ENCODE measurements at places on chromosomes 6 and 20.
A peak's percentile ranks its signal among the peaks of the same experiment; 100 is the strongest.

- DNase-seq = no peak
These were observed 194.6 kb upstream of the LAMP5 start for GRCh38 chr20:9319687-9320384.

- DNase-seq = no peak
These were observed 1.2 kb downstream of the MAS1L start for GRCh38 chr6:29486577-29486976.

- no peak for DNase-seq
These were observed 56.9 kb upstream of the TIAM2 start for GRCh38 chr6:154938221-154938580.

DNA sequence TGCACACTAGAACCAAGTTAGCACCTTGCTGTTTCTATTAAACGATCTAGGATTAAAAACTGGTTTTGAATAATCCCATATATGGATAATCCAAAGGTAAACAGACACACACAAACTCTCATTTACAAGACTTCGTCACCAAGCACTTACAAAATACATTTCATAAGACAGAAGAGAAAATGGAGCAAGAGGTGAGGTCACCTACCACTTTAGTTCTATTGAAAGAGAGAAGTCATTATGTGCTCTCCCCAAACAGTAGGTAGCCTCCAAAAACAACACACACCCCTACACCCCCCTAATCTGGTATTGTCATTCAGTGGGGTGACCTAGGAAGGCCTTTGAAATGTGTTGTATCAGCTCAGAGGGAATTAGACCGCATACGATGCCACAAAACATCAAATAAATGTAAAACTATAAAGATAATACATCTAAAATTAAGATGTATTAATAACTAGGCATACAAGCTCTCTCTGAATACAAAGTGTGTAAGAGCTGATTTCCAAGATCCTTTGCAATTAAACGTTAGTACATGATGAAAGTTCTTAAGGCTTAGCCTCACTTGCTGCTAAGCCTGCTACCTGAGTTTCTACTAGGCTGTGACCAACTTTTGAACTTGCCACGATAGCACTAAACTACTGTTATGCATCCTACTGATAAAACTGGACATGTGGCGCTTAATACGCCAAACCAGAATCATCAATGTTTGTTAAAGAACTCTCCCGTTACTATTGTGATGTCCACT, 1.6 kb downstream of the SRPK1 start:
- no peak for DNase-seq

DNA sequence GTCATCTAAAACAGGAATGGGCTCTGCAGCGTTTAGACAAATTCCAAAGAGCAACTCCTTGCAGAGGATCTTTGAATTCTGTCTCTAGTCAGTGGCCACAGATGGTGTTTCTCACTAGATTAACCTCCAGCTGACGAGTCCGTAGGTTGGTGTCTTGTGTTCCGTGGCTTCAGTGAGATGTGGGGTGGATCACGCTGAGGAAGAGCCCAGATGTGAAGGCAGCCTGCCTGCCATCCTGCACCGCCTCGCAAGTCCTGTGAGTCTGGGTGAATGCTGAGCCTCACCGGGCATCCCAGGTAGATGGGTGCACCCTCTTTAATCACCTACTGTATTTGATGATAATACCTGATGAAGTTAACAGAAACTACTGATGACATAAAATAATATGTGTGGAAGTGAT, 70.4 kb downstream of the THBS2 start:
- DNase-seq = no peak

GRCh38 chr6:159065759-159066329, 21.1 kb upstream of the TAGAP start:
- no peak for DNase-seq

- no peak for DNase-seq
These were observed 8.9 kb downstream of the ARHGAP40 start for GRCh38 chr20:38610521-38610920.

DNA sequence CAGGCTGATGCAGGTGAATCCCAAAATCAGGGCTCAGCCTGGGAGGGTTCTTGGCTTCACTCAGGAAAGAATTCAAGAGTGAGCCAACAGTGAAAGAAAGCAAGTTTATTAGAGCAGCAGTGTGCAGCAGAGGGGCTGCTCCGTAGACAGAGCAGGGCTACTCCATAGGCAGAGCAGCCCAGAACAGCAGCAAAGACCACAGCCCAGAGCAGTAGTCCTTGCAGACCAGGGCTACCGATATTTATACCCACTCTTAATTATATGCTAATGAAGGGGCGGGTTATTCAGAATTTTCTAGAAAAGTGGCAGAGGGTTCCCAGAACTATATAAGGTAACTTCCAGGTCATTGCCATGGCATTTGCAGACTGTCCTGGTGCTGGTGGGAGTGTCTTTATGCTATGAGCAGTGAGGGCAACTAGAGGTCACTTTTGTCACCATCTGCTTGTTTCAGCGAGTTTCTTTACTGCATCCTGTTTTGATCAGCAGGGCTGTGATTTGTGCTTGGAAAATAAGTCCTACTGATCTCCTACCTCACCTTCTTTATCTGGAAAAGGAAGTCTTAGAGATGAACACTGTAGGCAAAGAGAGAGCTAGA, 39.8 kb upstream of the PTPN1 start:
- no peak for DNase-seq

- no peak for DNase-seq
These were observed 245 bp downstream of the SRC start for GRCh38 chr20:37346236-37346534.

DNA sequence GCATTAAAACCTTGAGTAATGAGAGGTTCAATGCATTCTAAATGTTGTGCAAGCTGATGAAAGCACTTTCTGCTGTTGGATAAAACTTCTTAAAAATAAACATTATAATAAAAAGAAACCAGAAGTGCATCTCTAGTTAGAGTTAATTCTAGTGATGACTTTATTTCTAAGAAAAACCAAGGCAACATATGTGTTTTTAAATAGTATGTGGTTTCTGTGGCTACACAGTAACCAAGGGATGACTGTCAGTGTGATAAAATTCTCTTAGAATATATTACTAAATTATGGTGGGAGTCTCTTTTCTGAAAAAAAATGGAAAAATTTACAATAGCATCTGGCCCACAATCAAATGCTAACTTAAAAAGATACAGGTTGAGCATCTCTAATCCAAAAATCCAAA, 117.0 kb downstream of the ME1 start:
- DNase-seq = no peak

DNA sequence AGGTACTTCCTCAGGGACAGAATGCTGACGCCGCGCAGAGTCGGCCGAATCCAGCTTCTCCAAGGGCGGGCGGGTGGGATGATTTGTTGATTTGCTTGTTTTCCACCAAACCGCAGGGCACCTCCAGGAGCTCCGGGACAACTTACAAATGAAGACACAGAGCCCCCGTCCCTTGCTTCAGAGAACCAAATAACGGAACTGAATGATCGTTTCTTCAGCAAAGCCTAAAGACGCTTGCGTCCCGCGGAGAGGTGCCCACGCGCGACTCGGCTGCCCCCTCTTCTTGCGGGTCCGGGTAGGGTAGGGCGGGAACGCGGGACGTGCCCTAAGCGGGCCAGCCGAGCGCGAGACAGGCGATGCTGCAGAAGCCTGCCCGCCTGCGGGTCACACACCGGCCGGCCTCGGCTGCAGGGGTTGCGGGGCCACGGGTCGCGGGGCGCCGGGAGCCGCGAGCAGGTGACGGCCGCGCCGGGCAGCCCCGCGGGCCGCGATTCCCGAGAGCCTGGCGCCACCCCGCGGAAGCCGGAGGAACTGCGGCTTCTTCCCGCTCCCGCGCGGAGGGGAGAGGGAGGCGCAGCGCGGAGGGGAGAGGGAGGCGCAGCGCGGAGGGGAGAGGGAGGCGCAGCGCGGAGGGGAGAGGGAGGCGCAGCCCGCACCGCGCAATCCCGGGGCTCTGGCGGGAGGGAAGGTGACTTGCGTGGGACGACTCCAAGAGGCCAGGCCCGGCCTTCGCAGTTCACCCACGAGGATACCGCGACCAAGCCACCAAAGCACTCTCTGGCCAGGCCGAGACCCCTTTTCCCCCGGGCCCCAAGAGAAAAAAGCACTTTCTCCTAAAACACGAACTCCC, 7.7 kb upstream of the FOXF2 start:
- no peak for DNase-seq

DNA sequence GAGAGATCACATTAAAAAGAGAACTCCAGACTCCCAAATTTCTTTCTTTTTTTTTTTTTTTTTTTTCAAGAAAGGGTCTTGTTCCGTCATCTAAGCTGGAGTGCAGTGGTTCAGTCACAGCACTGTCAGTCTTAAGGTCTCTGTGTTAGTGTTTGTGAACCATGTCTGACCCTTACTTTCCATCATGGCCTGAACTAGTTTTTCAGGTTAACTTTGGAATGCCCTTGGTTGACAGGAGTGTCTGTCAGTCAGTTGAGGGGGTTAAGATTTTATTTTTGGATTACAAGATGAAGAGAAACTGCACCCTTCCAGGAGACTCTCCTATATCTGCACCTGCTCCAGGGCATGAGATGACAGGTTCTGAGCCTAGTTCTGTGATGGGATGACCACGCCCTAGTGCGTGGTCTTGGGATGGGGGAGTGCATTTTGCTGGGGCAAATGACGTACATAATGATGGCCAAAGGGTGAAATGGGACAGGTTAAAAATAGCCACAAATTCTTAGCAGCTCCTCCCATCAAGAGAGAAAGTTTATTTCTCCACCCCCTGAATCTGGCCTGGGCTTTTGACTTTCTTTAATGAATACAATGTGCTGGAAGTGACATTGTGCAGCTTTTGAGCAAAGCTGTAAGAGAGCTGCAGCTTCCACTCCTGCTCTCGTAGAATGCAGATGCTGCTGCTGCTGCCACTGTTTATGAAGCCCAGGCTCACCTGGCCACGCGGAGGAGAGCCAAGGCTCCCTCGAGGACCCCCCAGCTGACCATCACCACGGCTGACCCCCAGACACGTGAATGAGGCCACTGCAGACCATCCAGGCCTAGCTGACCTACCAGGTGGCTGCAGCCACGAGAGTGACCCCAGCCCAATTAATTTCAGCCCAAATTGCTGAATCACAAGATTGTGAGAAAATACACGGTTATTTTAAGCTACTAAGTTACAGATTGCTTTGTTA, 29.7 kb upstream of the FAM50B start:
- DNase-seq = no peak

GRCh38 chr6:88544986-88545612, 379.0 kb upstream of the CNR1 start:
- no peak for DNase-seq

GRCh38 chr6:44561060-44561623, 173.6 kb downstream of the CDC5L start:
- DNase-seq = no peak

- DNase-seq = no peak
These were observed 6.0 kb upstream of the ARMC12 start for GRCh38 chr6:35730745-35731413.

DNA sequence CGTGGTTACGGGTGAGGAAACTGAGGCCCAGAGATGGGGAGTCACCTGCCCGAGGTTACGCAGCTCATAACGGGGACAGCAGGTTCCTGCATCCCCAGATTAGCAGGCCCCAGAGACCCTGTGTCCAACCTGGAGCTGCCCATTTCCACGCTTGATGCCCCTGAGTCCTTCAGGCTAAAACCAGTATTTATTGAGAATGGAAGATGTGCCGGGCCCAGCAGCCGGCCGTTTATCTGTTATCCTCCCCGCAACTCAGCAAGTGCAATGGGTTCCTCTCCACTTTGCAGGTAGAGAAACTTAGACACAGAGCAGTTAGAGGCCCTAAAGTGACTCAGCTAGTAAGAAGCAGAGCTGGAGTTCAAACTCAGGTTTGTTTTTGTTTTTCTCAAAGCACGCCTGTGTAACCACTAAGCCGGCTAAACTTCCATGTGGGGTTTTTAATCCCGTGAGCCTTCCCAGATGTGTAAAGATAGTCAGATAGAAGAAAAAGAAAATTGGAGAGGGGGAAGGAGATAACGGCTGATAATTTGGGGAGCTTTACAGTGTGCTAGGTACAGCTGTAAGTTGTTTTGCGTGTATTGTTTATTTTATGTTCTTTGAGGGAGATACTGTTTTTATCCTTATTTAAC, 775 bp downstream of the PFDN4 start:
- DNase-seq = no peak

GRCh38 chr6:75991941-75992340, 80.5 kb downstream of the IMPG1 start:
- no peak for DNase-seq

- DNase-seq = peak; percentile 21
These were observed 83.8 kb downstream of the FNDC1 start for GRCh38 chr6:159252955-159253508.

GRCh38 chr6:157491571-157492232, 110.7 kb downstream of the ZDHHC14 start:
- no peak for DNase-seq

DNA sequence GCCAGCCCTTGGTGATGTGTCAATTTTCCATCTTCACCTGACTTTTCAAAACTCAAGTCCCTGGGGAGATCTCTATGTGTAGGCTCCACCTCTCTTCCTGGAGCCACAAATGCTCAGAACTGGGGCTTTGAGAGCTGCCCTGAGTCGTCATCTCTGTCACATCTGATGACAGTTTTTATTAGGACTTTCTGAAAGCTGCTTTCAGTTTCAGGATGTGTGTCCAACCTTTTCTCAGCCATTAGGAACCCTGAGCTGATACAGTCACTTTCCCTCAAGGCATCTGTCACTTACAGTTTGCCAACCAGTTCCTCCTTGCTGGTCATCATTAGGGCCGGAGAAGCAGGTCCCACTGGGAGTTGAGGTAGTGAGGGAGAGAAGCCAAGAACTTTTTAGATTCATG, 365.9 kb upstream of the CHD6 start:
- DNase-seq = no peak

DNA sequence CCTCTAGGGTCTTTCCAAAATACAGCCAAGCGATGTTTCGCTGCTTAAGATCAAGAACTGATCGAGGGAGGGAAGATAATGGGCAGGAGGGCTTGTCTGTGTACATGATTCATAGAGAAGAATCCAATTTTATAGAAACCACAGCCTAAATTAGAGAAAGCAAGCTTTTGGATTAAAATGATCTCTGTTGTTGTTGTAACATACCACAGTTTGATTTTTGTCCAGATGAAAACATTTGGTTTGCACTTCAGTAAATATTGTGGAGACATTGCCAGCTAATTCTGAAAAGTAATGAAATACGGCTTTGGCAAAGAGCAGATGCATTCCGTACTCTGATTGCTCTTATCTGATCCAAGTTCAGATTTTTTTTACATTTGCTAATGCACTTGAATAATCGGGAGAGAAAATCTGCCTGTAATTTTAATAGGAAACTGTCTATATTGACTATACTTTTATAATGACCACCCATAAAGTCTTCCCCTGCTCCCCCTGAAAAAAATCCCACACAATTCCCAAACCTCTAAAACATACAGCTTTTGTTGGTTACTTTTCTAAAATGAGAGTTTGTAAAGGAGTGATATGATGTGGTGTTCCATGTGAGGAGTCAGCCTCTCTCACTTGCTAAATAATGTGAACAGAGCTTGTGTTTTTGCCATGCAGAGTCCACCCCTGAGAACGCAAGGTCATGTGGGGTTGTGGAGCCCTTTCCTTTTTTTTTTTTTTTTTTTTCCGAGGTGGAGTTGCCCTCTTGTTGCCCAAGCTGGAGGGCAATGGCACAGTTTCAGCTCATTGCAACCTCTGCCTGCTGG, 199.9 kb downstream of the DTNBP1 start:
- no peak for DNase-seq

- DNase-seq = no peak
These were observed 545.4 kb upstream of the JAG1 start for GRCh38 chr20:11219192-11219591.

GRCh38 chr20:15708984-15709598, 864.2 kb downstream of the KIF16B start:
- DNase-seq = peak; percentile 97

All from H1 (cell line).